ENCODE measurements at places on chromosomes 13 and 19.

- no peak for DNase-seq
These were observed 151.7 kb upstream of the TSHZ3 start for GRCh38 chr19:31500946-31501345.

GRCh38 chr19:14091813-14092462 lies 1.4 kb upstream of the SAMD1 start:
- DNase-seq = no peak

DNA sequence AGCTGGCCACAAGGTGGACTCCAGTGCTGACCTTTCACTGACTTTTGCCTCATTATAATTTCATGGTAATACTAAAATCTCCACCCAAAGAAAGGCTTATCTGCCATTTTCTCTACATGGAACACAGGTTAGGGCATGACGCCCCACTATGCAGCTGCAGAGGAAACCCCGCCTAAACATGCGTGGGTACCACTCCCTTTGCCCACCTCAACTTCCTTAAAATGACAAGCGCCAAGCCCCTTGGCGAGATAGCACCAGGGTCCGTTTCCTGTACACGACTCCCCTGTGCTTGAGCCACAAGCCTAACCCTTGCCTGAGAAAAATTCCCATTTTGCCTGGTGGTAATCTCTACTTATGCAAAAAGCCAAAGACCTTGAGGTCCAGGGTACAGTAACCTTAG lies 36.0 kb upstream of the PABPC3 start:
- DNase-seq = no peak

GRCh38 chr13:56066321-56066720 lies 1074.4 kb upstream of the PRR20A start:
- no peak for DNase-seq

- no peak for DNase-seq
These were observed 98.2 kb downstream of the RBM26 start for GRCh38 chr13:79307866-79308298.

- DNase-seq = no peak
These were observed 3.3 kb downstream of the GRIN2D start for GRCh38 chr19:48396824-48397176.

DNA sequence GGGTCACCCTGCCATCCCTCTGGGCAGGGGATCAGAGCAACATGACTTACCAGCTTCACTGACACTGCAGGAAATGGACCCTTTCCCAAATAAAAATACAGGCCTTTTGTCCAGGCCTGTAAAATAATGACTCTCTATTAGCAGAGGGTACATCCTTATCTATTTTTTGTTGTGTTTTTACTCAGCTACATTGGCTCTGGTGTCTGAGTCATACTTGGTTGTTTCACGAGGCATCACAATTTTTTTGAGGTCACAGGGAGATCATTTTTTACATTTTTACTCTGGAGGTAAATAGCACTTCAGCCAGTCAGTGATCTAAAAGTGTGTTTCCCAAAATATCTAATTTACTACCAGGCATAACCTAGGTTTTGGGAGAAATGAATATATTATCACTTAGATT lies 6.9 kb upstream of the HTR2A start:
- DNase-seq = no peak

GRCh38 chr19:19568802-19569756 lies 31.0 kb downstream of the CILP2 start:
- no peak for DNase-seq

GRCh38 chr13:97335488-97336134 lies 98.4 kb upstream of the RAP2A start:
- peak; percentile 53 for DNase-seq

GRCh38 chr13:51786425-51787265 lies 17.3 kb downstream of the DHRS12 start:
- DNase-seq = no peak

DNA sequence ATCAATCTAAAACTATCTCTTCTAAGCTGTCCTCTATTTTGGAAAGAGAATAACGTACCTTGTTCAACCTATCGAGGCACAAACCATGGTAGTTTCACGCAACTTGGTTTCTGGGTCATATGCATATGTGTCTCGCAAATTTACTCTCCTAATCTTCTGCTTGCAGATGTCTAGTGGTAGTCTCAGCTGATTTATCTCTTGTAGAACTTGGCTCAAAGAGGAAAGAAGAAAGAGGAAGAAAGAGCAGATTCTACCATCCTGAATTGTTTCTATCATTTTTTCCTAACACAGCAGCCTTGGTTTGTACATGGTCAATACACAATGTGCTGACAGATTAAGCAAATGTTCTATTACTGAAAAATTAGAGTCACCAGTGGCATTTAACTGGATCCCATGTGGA lies 282.3 kb downstream of the SPRY2 start:
- DNase-seq = no peak

GRCh38 chr13:111327730-111328573 lies 7.5 kb downstream of the TEX29 start:
- no peak for DNase-seq

GRCh38 chr19:37979547-37980082 lies 72.6 kb downstream of the SIPA1L3 start:
- no peak for DNase-seq

DNA sequence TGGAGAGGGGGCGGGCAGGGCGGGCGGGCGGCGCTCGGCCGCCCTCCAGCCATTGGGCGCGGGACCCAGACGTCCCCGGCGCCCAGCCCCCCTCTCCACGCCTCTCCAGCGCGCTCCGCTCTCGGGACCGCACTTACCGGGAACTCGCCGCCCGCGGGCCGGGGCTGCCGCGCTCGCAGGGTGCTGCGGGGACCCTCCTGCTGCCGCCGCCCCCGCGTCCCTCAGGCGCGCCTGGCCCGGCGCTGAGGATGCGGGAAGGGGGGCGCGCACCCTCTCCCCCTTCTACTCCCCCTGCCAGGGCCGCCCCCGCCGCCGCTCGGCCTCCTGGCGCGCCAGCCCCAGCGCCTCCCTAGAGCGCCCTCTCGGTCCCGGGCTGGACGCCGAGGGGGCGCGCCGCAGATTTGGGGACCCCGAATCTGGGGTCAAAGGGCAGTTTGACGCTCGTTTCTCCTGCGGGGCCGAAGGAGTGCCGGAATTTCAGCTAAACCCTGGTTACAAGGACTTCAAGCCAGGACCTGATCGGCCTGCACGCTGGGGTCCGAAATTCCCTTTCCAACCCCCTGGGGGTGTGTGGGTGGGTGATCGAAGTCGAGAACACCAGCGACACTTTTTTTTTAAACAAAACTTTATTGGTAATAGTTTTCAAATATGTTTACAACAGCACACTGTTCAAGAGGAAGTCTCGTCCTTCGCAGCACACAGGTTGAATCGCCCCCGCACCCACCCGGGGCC lies 696 bp upstream of the SAMD1 start:
- DNase-seq = no peak

- no peak for DNase-seq
These were observed 276.3 kb upstream of the TSHZ3 start for GRCh38 chr19:31625575-31625974.

DNA sequence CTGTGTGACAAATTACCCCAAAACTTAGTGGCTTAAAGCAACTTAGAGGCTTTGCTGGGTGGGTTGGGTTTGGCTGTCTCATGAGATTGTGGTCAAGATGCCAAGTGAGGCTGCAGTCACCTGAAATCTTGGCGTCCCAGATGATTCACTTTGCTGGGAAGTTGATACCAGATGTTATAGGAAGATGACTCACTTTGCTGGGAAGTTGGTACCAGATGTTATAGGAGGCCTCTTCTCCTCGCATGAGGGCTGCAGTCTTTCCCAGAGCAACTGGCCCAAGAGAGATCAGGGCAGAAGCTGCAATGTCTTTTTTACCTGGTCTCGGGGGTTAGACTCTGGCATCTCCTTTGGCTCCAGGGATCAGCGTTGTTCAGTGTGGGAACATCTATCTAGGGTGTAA lies 16.8 kb downstream of the TEX29 start:
- DNase-seq = peak; percentile 59

GRCh38 chr13:50080203-50080910 lies 65.1 kb downstream of the KCNRG start:
- DNase-seq = no peak

- DNase-seq = no peak
These were observed 79.1 kb upstream of the PCDH17 start for GRCh38 chr13:57552437-57552836.

GRCh38 chr13:30133996-30134395 lies 173.4 kb downstream of the KATNAL1 start:
- DNase-seq = no peak

GRCh38 chr19:35318679-35319448 lies 10.1 kb upstream of the CD22 start:
- DNase-seq = peak; percentile 99

DNA sequence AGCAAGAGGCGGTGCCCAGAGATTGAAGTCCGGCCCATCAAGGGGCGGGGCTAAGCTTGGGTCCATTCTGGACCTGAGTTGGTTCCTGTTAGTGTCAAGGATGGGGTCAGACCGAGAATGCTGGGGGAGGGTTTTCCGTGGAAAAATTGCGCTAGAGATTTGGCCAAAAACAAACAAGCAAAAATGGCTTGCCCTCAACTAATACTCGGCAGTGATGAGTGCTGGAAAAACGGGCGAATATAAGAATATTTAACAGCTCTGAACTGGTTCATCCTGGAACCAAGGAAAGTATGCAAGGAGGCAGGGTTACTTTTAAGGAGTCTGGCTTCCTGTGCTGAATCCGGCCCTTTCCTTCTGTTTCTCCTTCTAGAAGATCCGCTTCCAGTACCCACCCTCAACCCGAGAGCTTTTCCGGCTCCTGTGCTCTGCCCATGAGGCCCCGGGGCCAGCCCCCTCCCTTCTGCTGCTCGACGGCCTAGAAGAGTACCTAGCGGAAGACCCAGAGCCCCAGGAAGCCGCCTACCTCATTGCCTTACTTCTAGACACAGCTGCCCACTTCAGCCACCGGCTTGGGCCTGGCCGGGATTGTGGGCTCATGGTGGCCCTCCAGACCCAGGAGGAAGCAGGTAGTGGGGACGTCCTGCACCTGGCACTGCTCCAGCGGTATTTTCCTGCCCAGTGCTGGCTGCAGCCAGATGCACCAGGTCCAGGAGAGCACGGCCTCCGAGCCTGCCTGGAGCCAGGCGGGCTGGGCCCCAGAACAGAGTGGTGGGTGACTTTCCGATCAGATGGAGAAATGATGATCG lies 880 bp downstream of the SWSAP1 start:
- DNase-seq = no peak

DNA sequence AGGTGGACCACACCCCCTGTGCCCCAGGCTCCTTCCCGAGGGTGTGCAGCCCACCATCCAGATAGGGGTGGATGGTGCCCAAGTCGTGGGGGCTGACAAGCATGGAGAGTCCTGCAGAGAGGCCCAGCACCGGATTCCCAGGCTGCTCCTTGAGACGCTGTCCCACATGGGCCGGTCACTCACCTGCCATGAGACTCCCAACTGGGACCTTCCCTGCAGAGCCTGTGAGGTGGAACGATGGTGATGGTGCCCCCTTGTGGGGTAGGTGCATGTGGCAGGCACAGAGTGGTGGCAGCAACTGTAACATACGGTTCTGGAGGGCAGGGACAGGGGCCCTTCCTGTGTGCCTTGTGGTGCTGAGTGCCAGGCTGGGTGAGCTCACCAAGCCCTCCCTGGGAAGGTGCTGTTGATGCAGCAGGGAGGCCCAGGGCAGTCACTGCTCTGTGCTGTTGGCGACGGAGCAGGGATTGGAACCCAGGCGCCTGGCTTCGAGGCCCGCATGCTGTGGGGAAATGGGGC lies 33.1 kb downstream of the PPP1R37 start:
- peak; percentile 46 for DNase-seq
